ENCODE measurements at places on chromosomes 6 and 20. TPM values are rescaled to one million over a fixed set of nuclear protein-coding genes. Genes with fewer than 3 reads are reported as not detected.

Gene BHLHE23
- not detected for total RNA-seq

- H3K36me3 ChIP-seq: no peaks in the 10 kb centered on the region
- peak; percentile 16 for DNase-seq
- H3K27me3 ChIP-seq: peaks cover 33% of the 10 kb centered on the region
- no peak overlapping the region for H3K4me3 ChIP-seq
- H3K4me1 ChIP-seq: peaks cover 1% of the 10 kb centered on the region
Measured at GRCh38 chr6:44561832-44562665, 174.5 kb downstream of the CDC5L start.

DNA sequence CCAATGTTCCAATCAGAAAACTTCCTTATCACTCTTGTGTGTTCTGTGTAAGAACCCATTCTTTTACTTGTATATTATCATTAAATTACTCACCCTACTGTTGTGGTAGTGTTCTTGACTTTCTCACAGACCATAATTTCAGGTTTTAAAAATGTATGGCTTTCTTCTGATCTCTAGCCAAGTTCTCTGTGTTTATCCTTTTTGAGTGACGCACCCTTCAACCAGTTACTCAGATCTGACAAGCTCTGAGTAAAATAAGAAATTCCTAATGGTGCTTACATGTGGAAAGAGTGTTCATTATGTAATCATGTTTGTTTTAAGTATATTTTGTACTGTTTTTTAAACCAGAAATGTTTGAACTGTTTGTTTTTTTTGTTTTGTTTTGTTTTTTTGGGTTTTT is 11.0 kb downstream of the TBPL1 start:
- H3K4me1 ChIP-seq: peaks cover 39% of the 10 kb centered on the region
- H3K27ac ChIP-seq: no peak overlapping the region
- no peaks in the 10 kb centered on the region for H3K27me3 ChIP-seq
- H3K4me3 ChIP-seq: no peak overlapping the region
- no peak for DNase-seq
- peaks cover 7% of the 10 kb centered on the region for H3K36me3 ChIP-seq

DNA sequence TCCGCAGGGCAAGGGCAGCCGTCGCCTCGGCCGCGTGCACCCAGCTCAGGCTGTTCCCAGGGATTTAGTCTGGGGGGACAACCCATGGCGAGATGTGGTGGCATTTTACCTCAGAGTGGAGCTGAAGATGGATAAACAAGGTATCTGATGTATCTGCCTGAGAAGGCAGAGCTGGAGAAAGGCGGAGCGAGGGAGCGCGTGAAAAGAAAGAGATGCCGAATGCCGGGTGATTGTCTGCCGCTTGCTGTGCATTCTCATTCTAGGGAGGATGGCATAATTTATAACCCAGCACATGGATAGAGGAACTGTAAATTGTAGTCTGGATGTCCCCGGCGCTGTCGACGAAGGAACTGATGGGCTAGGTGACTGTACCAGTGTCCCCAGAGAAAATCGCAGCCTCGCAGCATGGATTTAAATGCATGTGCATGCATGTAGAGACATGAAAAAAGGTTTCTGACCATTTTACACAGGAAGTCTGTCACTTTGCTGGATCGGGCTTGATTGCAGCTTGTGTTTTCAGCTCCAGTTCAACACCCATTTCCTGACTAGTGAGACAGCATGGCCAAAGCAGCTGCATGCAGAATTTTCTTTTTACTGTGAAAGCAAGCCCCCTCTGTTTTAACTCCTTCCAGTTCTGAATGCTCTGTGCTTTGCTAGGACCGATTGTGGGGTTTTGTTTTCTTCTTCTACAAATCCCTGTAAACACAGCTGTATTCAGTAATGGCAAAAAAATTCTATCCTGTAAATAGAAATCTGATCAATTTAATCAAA is 149.7 kb downstream of the PRL start:
- H3K36me3 ChIP-seq: no peaks in the 10 kb centered on the region
- H3K27ac ChIP-seq: no peak overlapping the region
- H3K27me3 ChIP-seq: peaks cover 37% of the 10 kb centered on the region
- H3K4me3 ChIP-seq: peak overlapping the region; percentile 13
- no peak for DNase-seq

DNA sequence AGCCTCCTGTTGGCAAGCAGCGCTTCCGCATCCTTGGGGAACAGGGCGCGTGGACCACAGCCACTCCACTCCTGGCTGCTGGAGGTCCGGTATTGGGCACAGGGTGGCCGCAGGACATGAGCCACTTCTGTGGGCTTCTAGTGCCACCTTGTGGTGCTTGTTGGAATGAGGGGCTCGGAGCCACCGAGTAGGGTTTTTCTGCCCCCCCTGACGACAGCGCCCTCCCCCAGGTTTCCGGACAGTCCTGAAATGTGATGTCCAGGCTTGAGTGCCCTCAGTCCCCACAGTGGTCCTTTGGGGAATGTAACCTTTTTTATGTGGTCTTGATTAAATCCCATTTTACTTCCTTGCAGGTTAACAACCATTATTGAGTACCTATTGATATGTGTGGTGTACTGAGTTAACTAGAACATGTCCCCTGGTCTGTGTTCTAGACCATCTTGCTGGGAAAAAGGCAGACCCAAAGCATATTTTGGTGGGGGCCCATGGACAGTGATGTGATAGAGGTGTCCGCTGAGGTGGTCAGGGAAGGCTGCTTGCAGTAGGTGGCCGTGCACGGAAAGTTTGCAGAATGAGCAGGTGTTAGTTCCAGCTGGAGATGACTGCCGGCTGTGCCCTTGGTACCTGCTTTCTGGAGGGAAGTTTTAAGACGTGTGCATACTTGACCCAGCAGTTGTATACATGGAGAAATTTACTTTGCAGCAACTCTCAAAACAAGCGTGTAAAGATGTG is 70.0 kb downstream of the PTPN1 start:
- peaks cover 61% of the 10 kb centered on the region for H3K36me3 ChIP-seq
- no peak overlapping the region for H3K4me3 ChIP-seq
- H3K27me3 ChIP-seq: no peaks in the 10 kb centered on the region
- H3K4me1 ChIP-seq: peaks cover 9% of the 10 kb centered on the region

- peaks cover 18% of the 10 kb centered on the region for H3K27me3 ChIP-seq
- no peaks in the 10 kb centered on the region for H3K36me3 ChIP-seq
- H3K4me1 ChIP-seq: peaks cover 5% of the 10 kb centered on the region
- no peak for DNase-seq
- no peak overlapping the region for H3K4me3 ChIP-seq
Measured at GRCh38 chr6:38774929-38775707, 60.0 kb downstream of the DNAH8 start.

- no peak overlapping the region for H3K27ac ChIP-seq
- peaks cover 2% of the 10 kb centered on the region for H3K36me3 ChIP-seq
- peaks cover 16% of the 10 kb centered on the region for H3K4me1 ChIP-seq
Measured at GRCh38 chr6:90157441-90157840, 139.2 kb downstream of the BACH2 start.

- peaks cover 7% of the 10 kb centered on the region for H3K27me3 ChIP-seq
- peaks cover 2% of the 10 kb centered on the region for H3K36me3 ChIP-seq
- DNase-seq: no peak
- peak overlapping the region; percentile 55 for H3K27ac ChIP-seq
Measured at GRCh38 chr6:109303640-109304283, 78.5 kb downstream of the CD164 start.

Gene ECT2L
- total RNA-seq: not detected

- no peak for DNase-seq
- H3K4me1 ChIP-seq: no peaks in the 10 kb centered on the region
- no peak overlapping the region for H3K27ac ChIP-seq
- H3K27me3 ChIP-seq: peaks cover 19% of the 10 kb centered on the region
- no peak overlapping the region for H3K4me3 ChIP-seq
Measured at GRCh38 chr6:7338031-7338430, 25.0 kb upstream of the SSR1 start.

Gene KCNK16
- not detected for total RNA-seq

DNA sequence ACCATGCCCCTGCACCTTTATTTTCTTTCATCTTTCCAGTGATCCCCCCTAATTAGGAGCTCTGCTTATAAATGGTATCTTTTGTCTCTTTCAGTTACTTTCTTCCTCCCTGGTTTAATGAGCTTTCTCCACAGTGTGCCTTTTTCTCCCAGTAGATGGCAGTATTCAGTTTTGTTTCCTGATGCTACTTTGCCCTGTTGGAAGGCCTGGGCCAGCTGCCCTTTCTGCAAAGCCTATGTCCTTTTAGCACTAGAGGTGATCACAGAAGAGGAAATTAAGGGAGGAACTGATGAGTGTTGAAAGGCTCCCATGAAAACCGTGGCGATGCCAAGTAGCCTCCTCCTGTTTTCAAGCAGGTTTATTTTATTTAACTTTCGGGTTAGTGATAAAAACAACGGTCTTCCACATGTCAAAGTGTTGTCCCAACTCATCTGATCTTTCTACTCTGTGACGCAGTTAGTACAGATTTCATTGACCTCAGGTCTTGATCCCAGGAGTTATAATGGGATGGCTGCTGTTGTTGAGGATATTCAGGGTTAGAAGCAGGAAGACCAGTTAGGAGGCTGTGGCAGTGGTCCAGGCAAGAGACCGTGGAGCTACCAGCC is 184.2 kb upstream of the BMP2 start:
- H3K27me3 ChIP-seq: no peaks in the 10 kb centered on the region
- H3K4me1 ChIP-seq: no peaks in the 10 kb centered on the region
- no peak overlapping the region for H3K4me3 ChIP-seq
- no peak overlapping the region for H3K27ac ChIP-seq
- no peak for DNase-seq

DNA sequence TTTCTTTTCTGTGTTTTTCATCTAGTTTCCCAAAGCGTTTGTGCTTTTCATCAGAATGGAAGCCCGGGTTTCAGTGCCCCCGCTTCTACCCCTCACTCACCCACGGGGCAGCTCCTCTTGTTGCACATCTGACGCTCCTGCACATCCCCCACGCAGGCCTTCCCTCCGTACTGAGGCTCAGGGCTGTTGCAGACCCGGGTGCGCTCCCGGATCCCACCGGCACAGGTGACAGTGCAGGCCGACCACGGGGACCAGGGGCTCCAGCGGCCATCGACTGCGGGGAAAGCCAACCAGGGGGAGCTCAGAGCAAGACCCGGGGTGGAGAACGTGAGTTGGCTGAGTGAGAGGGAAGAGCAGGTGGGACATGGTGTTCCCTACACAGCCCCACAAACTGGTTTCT is 19.0 kb downstream of the THBS2 start:
- H3K4me1 ChIP-seq: no peaks in the 10 kb centered on the region
- no peak overlapping the region for H3K27ac ChIP-seq
- H3K27me3 ChIP-seq: peaks cover 2% of the 10 kb centered on the region

GRCh38 chr6:110042670-110043296 is 64.7 kb downstream of the GPR6 start:
- H3K4me1 ChIP-seq: peaks cover 20% of the 10 kb centered on the region
- no peak overlapping the region for H3K4me3 ChIP-seq
- no peaks in the 10 kb centered on the region for H3K27me3 ChIP-seq
- H3K36me3 ChIP-seq: no peaks in the 10 kb centered on the region
- H3K27ac ChIP-seq: no peak overlapping the region
- no peak for DNase-seq

DNA sequence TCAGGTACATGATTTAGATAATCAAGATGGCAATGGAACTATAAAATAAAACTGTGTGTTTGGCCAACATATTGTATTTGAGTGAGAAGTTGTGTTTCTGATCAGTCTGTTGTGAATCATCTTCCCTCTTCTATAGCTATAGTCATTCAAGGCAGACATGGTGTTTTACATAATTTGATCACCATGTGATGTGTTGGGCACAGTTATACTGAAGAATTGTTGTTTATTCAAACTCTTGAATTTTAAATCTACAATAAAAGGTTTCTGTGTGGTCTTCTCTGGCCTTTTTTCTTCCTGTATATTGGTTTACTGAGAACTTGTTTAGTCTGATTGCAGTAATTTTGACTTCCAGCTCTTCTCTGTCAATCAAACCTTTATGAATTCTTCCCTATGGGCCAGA is 4.4 kb downstream of the RNF182 start:
- DNase-seq: no peak
- no peak overlapping the region for H3K4me3 ChIP-seq
- H3K4me1 ChIP-seq: peaks cover 10% of the 10 kb centered on the region
- H3K27ac ChIP-seq: no peak overlapping the region

Gene PRSS35
- not detected for total RNA-seq

DNA sequence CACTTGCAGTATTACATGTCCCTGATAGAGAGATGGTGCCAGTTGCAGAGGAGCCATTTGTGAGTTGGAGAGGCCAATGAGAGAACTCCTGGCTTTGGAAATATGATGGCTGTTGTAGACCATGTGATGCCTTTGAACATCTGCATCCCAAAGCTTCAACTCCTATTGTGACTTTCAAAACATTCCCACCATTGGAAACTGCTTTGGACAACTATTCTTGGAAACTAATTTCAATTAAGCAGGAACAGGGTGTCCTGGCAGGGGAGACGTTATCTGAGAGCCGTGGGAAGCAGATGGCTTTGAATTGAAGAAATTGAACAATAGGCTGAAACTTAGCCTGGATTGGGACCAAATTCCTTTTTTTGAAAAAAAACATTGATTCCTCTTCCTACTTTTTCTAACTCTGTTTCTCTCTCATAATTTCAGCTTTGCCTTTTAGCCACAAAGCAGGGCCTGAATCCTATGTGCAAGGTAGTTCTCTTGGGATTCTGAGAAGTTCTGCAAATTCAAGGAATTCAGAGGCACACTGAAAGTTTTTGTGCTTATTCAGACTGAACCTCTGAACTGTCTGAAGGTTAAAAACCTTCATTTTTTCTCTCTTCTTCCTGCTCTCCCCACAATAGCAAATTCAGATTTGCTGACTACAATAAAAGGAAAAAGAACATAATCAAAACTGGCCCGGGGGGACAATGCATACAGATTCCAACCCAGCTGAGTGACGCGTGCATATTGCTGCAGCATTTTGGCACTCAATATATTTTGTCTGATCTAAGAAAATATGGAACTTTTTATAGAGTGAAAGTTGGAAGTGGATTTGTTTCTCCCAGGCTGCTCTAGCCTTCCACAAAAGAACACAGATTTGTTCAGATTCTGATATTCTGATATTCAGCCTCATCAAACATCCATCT is 720.4 kb upstream of the CHD6 start:
- no peak for DNase-seq
- H3K4me3 ChIP-seq: no peak overlapping the region
- no peak overlapping the region for H3K27ac ChIP-seq
- H3K27me3 ChIP-seq: no peaks in the 10 kb centered on the region

Gene CAGE1
- total RNA-seq: 0.18 TPM

- no peaks in the 10 kb centered on the region for H3K27me3 ChIP-seq
- peak overlapping the region; percentile 65 for H3K27ac ChIP-seq
- peak overlapping the region; percentile 54 for H3K4me3 ChIP-seq
- peaks cover 52% of the 10 kb centered on the region for H3K36me3 ChIP-seq
- H3K4me1 ChIP-seq: peaks cover 66% of the 10 kb centered on the region
Measured at GRCh38 chr6:136284909-136285308, 4.7 kb downstream of the BCLAF1 start.

- DNase-seq: peak; percentile 83
- peak within 1 kb of the TSS; percentile 81 for H3K27ac ChIP-seq
- peaks cover 23% of the 10 kb centered on the region for H3K27me3 ChIP-seq
Measured at GRCh38 chr6:33008944-33009861, at the start of gene HLA-DOA. TSS of gene HLA-DOA (minus strand) at chr6:33009591.

Gene ANKS1A
- 9.6 TPM for total RNA-seq

DNA sequence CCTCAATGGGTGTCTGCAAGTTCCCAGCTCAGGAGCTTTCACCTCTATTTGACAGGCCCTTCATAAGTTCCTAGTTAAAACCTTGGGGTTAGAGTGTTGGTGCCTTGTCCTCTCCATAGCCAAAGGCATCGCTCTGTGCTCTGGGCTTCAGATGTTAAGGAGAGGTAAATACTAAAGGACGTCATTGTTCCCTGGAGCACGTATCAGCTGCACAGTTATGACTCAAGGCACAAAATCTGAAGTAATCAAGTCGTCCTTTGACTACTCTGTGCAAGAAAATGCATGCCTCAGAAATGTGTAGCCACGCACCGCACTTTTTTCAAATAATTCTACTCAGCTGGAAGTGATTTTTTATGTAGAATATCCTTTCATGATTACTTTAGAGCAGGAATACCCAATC is 240.8 kb upstream of the QKI start:
- H3K36me3 ChIP-seq: no peaks in the 10 kb centered on the region
- no peak overlapping the region for H3K27ac ChIP-seq
- DNase-seq: no peak

Gene ZFP64
- total RNA-seq: 11.3 TPM

Gene SLC17A9
- total RNA-seq: 26.1 TPM

Measured in activated CD8-positive, alpha-beta memory T cell treated with anti-CD3 and anti-CD28 coated beads, Interleukin-2, amount 10 ng/mL, durations not matched to agents 7 days and 5 days (primary cell).